ENCODE measurements at places on chromosomes 12 and 14. TPM values are rescaled to one million over a fixed set of nuclear protein-coding genes. Genes with fewer than 3 reads are reported as not detected.

DNA sequence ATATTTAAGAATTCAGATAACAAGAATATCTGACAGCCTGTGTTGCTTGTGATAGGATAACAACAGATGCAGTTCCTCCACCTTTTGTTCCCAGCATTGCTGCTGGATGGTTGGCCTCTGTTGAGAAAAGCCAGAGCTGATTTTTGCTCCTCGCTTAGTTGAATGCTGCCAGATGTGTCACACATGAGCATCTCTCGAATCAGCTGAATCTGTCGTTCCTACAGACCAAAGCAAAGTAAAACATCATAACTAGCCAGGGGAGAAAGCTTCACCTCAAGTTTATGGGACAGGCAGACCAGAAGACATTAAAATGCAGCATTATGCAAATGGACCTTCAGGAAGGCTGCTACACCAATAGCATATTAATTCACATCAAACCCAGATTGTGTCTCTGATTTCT, 20.1 kb downstream of the RACGAP1 start:
- no peak for DNase-seq

GRCh38 chr12:43315961-43316360, 236.0 kb downstream of the ADAMTS20 start:
- no peak for DNase-seq

- DNase-seq = no peak
Observed at GRCh38 chr12:30996255-30996654, 69.7 kb downstream of the TSPAN11 start.

DNA sequence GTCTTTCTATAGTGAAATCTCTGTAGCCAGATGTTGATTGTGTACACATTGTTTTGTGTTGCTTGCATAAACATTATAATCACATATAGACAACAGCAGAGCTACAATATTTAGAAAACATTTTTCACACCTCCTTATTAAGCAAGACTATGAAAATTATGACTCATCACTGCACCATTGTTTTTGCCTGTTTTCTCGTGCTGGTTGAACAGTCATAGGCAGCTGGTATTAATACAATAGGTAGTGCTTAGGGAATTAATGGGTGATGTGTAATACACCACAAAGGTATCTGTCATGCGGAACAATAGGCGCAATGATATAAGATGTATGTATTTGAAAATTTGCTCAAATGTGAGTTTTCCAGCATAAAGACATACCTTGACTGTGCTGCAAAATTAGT, 449.3 kb downstream of the FOXG1 start:
- no peak for DNase-seq

GRCh38 chr12:93363841-93364297, 13.9 kb upstream of the NUDT4 start:
- no peak for DNase-seq

DNA sequence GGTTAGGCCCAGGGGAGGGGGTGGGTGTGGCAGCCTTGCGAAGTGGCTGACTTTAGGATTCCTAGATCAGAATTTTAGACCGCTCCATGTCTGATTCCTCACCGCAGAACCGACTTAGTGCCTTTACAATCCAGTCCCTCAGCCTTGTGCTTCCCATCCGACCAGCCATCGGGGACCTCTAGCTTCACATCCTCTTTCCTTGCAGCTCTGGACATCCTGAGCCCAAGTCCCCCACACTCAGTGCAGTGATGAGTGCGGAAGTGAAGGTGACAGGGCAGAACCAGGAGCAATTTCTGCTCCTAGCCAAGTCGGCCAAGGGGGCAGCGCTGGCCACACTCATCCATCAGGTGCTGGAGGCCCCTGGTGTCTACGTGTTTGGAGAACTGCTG, 557 bp downstream of the COPS7A start:
- DNase-seq = peak; percentile 7

The SDR9C7 gene
- 1.1 TPM for total RNA-seq

- no peak for DNase-seq
Observed at GRCh38 chr14:70000601-70001000, 121.4 kb downstream of the SMOC1 start.

All from prostate gland (tissue), 2 donors.